ENCODE measurements at places on chromosomes 1 and 21.

DNA sequence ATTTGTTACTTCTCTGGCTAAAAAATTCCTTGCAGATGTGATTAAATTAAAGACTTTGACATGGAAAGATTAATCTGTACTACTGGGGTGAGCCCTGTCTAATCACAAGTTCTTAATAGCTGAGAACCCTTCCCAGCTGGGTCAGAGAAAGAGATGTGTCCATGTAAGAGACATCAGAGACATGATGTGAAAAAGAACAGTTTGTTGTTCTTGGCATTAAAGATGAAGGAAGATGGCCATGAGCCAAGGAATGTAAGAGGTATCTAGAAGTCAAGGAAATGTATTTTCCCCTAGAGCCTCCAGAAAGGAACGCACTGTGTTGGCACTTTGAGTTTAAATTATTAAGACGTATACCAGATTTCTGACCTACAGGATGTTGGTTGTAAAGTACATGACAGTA, 1271.5 kb upstream of the PRMT6 start:
- no peak for DNase-seq

DNA sequence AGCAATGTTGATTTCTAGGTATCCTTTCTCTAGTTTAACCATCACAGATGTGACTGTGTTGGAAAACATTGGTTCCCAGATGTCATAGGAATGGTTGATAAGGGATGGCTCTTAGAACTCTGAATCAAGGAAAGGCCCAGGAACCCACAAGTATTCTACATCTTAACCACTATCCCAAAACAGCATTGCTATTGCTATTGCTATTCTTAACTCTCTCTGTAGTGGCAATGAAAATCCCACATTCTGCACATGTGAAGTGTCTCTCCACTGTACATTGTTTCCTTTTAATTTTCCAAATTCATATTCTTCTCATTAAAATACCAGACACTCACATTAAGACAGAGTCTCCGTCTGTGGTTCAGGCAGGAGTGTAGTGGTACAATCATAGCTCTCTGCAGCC, 420.4 kb upstream of the RUNX1 start:
- DNase-seq: no peak

- no peak for DNase-seq
These were observed 42.8 kb upstream of the PPP2R5A start for GRCh38 chr1:212242288-212242984.

GRCh38 chr1:67535474-67535873, 105.3 kb upstream of the SERBP1 start:
- DNase-seq: no peak

GRCh38 chr1:226702957-226703831, 35.9 kb downstream of the ITPKB start:
- DNase-seq: no peak

DNA sequence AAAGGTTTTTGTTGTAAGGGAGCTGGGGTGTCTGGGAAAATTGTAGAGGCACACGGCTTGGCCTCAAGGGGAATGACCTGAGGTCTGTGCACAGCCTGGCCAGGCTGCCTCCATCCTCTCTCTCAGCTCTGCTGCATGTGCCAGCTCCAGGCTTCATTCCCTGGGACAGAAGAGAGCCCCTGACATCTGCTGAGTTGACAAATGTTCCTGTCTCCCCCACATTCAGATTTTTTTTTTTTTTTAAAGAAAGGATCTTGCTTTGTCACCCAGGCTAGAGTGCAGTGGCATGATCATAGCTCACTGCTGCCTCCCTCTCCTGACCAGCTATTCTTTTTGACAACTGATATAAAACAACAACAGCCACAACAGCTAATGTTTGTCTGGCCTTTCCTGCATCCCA, 84.4 kb downstream of the PCNX2 start:
- DNase-seq: no peak

DNA sequence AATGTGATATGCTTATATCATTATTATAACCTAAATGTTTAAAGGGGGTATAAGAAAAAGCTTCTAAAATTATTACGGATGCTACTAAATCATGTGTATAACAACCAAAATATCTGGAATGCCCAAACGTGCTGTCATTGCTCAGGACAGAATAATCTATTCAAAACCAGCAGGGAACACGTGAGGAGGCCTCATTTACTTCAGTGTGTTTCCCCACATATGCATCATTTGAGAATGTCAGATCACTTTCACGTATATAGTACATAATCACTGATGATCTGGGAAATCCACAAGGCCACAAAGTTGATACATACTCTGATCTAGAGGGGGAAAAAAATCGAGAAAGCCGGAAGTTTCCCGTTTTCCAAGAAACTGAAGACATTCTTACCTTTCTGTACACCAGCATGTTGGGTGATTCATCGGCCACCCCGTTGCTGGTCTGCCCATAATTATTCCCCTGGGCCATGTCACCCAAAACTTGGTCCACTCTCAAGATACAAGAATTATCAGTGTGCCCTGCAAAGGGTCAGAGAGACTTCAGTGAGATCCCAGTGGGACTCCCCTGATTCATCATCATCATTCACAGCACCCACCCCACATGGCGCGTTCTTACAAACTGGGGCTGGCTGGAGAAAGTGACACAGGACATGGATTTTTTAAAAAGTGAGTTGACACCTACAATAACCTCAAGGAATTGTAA, 1.5 kb downstream of the RGS7 start:
- DNase-seq: no peak

GRCh38 chr1:174469687-174470086, 21.9 kb downstream of the GPR52 start:
- no peak for DNase-seq

DNA sequence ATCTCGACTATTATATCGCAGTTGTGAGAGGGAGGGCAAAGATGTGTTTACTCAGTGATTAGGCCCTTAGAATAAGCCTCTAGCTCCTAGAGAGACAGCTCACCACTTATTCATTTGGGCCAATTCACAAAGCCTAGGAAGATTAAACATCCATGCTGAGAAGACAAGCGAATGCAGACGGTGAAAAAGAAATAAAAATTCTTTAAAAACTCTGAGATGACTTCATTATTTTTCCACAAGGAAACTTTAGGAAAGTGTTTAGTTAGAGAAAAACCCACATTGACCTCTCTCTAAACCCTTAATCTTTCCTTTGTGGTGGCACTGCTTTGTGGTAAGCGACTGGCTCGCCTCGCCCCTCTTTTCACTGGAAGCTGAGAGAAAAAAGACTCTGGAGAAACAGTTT, 146.8 kb upstream of the DMRTA2 start:
- no peak for DNase-seq

DNA sequence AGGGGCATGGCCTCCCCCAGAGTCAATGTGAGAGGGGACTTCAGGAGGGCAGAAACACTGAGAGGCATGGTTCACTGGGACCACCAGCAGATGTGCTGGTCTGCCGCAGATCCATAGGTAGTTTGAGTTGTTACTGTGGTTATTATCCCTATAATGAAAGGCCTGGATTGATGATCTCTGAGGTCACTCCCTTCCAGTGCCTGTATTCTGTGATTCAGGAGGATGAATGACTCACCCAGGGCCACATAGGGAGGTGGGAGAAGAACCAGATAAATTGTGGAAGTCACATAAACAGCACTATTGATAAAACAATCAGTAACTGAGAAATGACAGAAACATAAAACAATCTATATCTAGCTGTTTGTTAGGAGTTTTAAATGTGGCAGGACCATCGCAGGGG, 22.7 kb upstream of the ACTL8 start:
- DNase-seq: no peak

DNA sequence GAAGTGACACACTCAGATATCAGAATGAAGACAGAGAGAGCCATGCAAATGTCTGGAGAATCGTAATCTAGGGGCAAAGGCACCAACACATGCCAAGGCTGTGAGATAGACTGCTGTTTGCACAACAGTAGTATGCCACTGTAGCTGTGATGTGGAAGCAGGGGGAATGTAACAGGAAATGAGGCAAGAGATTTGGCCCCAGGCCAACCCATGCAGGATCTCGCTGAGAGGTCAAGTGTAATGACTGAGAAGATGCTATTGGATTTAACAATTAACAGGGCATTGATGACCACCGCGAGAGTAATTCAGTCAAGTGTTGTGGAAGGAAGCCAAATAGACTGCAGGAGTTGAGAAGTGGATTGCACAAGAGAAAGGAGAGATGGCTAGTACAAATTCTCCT, 107.3 kb upstream of the ST6GALNAC5 start:
- no peak for DNase-seq

GRCh38 chr1:101420406-101420805, 183.6 kb downstream of the S1PR1 start:
- DNase-seq: no peak

DNA sequence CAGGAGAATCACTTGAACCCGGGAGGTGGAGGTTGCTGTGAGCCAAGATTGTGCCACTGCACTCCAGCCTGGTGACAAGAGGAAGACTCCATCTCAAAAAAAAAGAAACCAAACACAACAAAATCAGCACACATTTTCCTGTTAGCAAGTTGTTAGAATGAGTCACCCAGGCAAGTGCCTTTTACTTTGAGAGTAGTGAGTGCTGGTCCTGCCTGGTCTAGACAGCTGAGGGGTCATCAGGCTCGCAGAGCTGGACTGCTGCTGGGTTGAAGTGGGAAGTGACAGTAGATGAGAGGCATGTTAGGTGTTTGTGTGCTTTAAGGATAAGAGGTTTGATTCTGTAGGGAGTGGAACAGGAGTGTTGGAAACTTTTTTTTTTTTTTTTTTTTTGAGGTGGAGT, 31.9 kb downstream of the GNPAT start:
- DNase-seq: no peak

GRCh38 chr1:168391851-168392681, 111.4 kb downstream of the TBX19 start:
- DNase-seq: no peak

- no peak for DNase-seq
These were observed 21.1 kb upstream of the SH2D5 start for GRCh38 chr1:20753589-20753988.

GRCh38 chr1:37017720-37018119, 16.6 kb downstream of the GRIK3 start:
- DNase-seq: no peak

- no peak for DNase-seq
These were observed 181.8 kb upstream of the ADGRL4 start for GRCh38 chr1:79188337-79188736.

GRCh38 chr1:240854367-240854766, 242.4 kb upstream of the GREM2 start:
- no peak for DNase-seq

GRCh38 chr1:18957136-18957521, 653 bp upstream of the IFFO2 start:
- DNase-seq: no peak

DNA sequence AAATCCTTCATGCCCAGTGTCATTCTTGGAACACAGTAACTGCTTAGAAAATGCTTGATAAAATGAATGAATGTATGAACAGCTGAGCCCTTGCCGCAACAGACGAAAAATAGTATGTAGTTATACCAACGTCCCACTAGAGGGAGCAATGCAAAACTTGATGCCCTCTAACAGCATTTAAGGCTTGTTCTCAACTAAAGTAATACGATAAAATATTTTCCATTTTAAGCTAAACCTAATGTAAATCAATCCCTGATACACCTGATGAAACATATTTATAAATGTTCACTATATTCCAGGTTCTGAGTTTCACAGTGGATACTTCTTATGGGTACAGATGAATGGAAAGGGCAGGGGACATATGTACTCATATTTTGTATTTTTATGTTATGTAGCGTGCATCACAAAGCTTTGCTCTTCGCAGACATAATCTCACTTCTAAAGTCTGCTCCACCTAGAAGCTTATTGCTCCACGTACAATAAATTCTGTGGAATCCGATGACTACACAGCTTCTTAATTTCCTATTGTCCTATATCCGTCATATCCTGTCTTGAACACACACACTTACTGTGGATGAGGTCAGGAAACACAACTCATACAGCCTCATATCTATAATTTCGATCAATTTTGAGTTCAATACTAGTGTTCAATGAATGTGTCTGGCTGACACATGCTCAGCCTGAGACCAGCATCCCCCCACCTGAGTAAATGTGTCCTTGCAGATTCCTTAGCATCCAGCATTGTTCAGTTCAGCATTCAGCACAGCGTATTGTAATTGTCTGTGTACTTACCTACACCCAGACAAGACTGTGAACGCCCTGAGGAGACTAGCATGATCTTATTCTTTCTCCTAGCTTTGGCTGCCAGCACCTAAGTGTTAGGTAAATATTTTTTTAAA, 4.4 kb upstream of the UTP25 start:
- DNase-seq: no peak

DNA sequence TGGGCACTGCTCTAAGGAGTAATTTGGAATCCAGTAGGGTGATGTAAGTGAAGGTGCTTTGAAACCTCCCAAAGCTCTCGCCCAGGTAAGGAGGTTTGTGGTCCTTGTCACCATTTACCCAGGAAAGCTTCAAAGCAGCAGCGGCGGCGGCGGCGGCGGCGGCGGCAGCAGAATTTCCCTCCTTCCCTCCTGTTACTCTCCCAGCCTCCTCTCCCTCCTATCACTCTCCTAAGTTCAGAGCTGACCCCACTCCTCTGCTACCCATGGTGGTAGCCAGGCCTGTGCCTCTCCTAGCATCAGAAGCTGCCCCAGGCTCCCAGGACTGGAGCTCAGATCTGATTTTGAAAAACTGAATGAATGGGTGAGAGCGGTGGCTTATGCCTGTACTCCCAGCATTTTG, 60.7 kb downstream of the ACBD3 start:
- no peak for DNase-seq

- no peak for DNase-seq
These were observed 48.9 kb upstream of the CAPZB start for GRCh38 chr1:19534281-19534680.

GRCh38 chr1:209775678-209776077, 8.7 kb downstream of the C1orf74 start:
- no peak for DNase-seq

DNA sequence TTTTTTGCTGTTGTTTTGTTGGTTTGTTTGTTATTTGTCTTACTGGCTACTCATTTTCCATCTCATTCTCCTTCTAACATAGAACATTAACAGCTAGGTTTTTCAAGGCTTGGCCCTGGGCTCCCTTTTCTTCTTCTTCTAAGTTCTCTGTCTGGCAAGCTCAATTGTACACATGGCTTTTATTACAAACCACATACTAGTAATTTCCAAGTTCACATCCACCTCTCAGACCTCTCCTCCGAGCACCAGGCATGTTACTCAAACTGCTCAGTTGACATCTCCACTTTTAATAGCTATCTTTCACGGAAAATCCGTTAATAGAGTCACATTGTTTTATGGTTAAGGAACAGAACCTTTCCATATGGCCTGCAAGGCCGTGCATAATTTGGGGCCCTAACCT, 736.9 kb upstream of the ADAMTS5 start:
- no peak for DNase-seq

All from cortex of kidney (tissue), 1 donor.